ENCODE measurements at places on chromosomes 16 and 17.
A peak's percentile ranks its signal among the peaks of the same experiment; 100 is the strongest.

DNA sequence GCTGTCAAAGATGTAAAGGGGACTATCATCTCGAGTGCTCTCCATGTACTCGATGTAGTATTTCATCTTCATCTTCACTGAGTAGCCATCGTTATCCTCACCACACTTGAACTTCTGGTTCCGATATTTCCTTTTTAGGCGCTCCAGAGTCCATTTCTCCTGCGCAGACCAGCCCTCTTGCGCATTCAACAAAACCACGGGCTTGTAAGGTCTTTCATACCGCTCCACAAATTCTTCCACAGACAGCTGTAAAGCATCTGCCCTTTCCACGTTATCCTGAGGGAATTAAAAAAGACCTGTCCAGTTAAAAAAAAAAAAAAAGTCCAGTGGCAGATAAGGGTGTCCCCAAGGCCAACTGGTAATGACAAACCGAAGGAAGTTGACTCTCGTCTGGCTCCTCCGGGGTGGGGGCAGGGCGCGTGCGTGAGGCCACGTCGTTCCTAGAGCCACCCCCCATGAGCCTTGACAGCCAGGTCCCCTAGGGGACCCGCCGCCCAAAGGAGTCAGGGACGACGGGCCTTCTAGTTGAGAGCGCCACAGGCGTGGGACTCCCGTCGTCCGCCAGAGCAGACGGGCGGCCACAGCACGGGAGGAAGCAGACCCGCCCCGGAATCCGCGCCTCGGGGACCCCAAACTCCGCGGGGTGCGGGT lies 701 bp downstream of the JMJD6 start:
- DNase-seq: no peak

- DNase-seq: peak; percentile 73
These were observed 57.9 kb downstream of the BRIP1 start for GRCh38 chr17:61805399-61805798.

DNA sequence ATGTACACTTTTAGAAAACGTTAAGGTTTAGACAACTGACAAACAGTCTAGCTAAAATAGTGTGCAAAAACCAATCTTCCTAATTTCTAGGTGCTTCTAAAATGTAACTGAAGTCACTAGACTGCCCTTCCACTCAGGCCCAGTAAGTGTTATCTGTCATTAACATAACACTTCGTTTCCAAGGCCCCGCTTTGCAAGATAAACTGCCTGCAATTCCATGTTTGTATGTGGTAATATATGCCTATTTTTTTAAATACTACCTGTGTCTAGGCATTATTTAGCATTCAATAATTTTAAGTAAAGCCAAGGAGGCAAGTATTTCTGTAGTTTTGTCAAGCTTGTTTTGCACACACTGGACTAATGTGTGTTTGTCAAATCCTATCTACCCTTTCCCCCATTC lies 3.2 kb downstream of the USP32 start:
- no peak for DNase-seq

DNA sequence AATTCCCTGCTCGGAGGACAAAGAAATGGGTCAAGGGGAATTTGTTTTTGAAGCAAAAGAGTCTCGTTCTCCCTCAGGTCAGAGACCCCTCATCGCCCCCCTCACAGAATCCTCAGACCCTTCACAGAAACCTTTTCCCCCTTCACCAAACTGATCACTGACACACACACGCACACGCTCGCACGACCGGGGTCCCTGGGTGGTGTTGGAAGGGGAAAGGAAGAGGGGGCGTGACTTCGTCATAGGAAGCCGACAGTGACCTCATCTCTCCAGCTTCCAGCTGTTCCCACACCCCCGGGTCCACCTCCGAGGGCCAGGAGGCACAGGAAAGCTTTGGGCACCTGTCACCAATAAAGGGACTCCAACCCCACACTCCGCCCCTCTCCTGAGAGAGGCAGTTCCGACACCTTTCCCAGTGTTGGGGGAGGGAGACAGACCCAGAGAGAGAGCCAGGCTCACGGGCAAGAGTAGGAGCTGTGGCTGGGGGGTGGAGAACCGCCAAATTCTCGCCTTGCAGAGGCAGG lies 1.2 kb downstream of the ASGR1 start:
- DNase-seq: no peak

DNA sequence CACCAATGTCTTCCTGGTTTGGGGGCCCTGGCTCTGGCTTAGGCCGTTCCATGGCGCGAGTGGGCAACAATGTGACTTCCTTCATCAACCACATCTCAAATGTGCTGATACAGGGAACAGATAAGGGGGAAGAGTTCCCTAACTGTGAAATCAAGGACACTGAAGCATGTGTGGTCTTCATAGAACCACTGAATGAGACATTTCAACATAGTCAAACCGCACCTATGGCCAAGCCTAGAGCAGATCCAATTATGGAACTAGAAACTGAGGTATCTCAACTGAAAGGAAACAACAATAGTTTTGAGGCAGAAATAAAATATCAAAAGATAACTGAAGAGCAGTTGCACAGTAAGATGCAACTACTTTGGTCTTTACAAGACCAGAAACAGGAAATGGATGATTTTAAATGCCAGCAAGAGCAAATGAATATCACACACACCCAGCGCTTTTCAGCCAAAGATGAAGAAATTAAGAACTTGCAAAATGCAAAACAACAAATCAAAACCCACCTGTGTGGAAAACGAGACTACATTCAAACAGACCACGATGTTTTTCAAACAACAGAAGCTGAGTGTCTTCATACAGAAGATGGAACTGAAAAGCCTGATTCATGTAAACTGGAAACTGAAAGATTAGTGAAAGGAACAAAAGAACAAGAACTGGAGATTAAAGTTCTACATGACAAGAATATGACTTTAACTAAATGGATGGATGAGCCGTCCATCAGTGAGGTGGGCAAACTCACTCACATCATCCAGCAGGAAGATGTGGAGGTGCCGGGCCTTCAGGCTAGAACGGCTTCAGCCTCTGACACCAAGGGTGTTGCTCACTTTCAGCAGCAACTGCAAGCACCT lies 18.1 kb upstream of the LCMT1 start:
- DNase-seq: no peak

GRCh38 chr16:85717393-85718152 lies 28.8 kb upstream of the GINS2 start:
- peak; percentile 36 for DNase-seq

GRCh38 chr17:77527836-77528505 lies 387.2 kb downstream of the SEC14L1 start:
- no peak for DNase-seq

GRCh38 chr17:27157898-27158297 lies 136.0 kb upstream of the WSB1 start:
- DNase-seq: no peak

GRCh38 chr17:74088285-74088933 lies 115.1 kb upstream of the RPL38 start:
- DNase-seq: no peak

- DNase-seq: no peak
These were observed 2177.2 kb downstream of the TP53TG3F start for GRCh38 chr16:35636480-35637230.

DNA sequence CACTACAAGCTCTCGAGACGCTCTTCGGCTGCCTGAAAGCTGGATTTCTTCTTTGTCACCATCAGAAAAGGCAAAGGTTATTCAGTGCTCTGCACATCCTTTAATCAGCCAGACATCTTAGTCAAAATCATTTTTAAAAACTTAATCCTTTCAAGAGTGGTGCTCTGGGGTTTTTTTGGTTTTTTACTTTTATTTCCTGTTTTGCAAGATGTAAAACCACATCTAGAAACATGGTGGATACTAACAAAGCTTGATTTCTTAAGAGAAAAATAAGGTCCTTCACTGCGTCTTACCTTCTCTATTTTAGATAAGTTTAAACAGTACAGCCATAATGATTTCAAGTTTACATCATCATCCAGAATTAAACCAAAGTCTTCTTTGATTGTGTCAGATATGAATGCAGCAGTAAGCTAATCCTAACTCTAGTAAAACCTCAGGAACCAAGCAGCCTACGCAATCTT lies 6.3 kb downstream of the ANKRD11 start:
- no peak for DNase-seq

DNA sequence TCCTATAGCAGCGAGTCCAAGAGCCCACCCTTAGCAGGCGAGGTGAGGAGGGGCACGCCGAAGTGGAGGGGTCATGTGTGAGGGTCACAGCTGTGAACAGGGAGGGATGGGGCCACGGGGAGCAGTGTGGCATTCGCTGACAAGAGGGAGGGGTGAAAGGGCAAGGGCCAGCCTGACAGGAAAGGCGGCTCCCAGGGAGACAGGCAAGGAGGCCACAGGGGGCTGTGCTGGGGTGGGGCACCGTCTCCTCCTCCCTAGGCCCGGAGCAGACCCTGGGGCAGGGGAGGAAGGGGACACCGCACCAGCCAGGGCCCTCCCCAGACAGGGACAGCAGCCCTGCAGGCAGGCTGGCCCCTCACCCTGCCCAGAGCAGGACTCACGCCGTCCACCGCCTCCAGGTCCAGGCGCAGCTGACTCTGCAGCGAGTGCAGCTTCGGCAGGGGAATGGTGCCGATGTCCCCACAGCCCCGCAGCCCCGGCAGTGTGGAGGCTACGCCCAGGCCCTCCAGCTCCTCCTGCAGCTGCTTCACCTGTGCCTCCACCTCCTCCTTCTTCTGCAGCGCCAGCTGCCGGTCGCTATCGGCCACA lies 15.1 kb downstream of the GNPTG start:
- no peak for DNase-seq

DNA sequence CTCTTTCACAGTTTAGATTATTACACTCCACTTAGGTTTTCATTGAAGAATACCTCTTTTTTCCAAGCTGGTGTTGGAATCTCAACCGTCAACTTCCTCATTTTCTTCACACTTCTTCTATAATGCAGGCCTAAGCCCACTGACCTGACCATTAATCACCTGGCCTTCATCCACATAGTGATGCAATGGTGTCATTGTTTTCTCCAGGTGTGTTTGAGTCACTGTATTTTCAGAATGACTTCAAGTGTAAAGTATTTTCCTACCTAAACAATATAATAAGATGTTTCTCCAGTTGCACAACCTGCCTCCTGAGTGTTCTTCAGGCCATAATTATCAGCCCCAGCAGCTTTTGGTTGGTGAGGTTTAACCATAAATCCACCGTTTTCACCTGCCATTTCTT lies 1675.1 kb downstream of the TP53TG3F start:
- DNase-seq: no peak

DNA sequence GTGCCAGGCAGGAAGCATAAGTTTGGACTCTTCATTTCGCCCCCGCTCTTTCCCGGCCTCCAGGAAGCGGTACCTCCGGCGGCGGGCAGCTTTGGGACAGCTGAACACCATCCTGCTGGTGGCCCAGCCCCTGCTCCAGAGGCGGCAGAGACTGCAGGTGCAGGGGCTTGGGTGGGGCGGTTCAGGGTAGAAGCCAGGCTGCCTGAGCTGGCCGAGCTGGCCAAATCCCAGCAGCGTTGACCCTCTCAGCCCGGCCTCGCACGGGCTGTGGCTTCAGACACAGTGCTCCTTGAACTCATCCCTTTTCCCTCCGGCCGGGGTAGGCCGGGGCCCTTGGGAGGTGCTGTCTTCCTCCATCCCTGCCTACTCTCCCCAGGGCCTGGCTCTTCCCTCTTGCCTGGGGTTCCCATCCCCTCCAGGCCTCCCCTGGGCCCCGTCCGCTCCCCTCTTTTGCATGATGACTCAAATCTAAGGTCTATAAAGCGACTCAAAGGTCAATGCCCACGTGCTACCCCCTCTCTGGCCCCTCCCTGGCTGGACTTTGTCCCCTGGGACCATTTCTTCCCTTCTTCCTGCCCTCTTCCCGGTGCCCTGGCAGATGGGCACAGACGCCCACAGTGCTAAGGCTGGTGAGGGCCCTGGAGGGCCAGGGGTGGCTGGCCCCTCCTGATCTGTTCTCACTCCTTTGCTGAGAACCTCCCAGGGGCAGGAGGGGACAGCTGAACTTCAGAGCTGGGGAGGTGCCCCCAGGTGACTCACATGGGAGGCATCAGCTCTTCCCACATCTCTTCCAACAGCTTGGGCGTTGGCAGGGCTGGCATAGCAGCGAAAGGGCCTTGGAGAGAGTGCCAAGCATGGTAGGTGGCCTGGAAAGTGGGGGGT lies 22.7 kb downstream of the MYO15B start:
- DNase-seq: no peak

GRCh38 chr16:51049678-51050376 lies 101.2 kb downstream of the SALL1 start:
- DNase-seq: no peak

GRCh38 chr17:69098625-69099024 lies 37.9 kb upstream of the ABCA9 start:
- no peak for DNase-seq

GRCh38 chr17:19508577-19508867 lies 25.1 kb upstream of the SLC47A1 start:
- no peak for DNase-seq

DNA sequence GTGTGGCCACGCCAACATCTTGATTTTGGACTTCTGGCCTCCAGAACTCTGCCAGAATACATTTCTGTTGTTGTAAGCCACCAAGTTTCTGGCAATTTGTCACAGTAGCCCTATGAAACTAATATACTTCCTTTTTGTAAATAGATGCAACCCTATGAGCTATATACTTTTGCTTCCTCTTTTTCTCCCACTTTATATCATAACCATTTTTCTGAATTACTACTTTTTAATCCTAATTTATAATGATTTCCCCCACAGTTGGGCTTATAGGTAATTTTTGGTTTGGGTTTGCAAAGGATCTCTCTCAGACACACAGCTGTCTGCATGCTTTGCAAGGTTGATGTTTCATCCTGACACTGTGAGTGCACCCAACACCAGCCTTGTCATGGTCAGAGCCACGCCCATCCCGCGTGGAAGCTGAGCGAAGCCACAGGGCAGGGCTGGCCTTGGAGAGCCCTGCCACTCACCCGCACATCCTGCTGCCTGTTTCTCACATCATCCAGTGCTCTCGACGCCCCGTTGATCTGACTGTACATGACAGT lies 5.8 kb downstream of the TRIM25 start:
- DNase-seq: no peak

DNA sequence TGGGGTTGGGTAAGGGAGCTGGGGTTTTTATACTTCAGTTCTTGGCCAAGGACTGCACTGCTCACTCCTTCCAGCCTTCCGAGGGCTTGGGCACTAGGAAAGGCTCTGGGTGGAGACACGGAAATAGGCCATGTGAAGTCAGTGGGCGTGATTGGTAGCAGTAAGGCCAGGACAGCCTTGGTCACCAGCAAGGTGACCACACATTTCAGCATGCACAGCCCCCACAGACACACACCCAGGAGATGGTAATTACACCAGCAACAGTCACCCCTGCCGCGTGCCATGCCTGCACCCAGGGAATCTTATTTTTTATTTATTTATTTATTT lies 252.5 kb downstream of the SEC14L1 start:
- DNase-seq: no peak

DNA sequence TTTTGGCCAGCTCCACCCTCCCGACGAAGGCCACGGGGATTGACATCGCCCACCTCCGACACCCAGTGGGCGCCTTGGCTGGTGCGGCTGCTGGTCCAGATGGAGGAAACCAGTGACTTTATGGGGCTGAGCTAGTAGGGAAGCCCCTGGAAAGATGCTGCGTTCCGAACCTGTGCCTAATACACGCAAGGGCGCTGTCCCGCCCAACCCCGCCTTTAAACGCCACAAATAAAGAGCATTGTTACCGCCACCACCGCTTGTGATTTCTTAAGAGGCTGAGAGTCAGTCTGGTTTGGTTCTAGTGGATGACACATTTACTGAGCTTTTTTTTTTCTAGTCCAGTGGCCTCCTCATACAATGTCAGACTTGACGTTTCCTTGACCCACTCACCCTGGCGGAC lies 107.9 kb downstream of the AATF start:
- DNase-seq: no peak

GRCh38 chr17:46785696-46786095 lies 32.8 kb downstream of the WNT3 start:
- DNase-seq: no peak

- no peak for DNase-seq
These were observed 39.8 kb downstream of the ARL4D start for GRCh38 chr17:43438626-43439025.

GRCh38 chr17:42270170-42270535 lies 6.0 kb downstream of the STAT5B start:
- no peak for DNase-seq

All from HFFc6 (cell line).